Stimulated activated CD4-positive, alpha-beta T cell treated with anti-CD3 and anti-CD28 coated beads, Interleukin-15, amount 100 ng/mL, for 1 hour (primary cell): ENCODE measurements at places on chromosomes 11 and 22.

GRCh38 chr11:72018171-72018570, 19.5 kb downstream of the IL18BP start:
- DNase-seq: no peak

- DNase-seq: no peak
Observed at GRCh38 chr11:116558504-116559211, 214.1 kb downstream of the BUD13 start.

GRCh38 chr11:35050541-35050995, 88.4 kb upstream of the CD44 start:
- no peak for DNase-seq

DNA sequence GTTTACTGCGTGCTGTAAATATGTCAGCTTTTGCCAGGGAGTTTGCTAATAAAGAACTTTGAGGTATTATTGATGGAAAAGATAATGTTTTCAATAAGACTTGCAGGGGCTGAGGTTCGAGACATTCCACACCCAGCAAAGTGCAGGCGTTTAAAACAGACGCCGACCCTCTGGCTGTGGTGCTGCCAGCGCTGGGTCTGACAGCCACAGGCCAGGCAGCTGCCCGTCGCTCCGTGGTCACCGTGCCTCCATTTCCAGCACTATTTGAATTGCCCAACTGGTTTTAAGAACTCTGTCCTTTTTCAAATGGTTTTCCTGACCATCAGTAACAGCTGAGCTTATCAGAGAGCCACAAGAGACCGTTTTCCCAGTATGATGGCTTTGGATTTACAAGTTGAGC, 28.1 kb upstream of the ALX4 start:
- DNase-seq: no peak

DNA sequence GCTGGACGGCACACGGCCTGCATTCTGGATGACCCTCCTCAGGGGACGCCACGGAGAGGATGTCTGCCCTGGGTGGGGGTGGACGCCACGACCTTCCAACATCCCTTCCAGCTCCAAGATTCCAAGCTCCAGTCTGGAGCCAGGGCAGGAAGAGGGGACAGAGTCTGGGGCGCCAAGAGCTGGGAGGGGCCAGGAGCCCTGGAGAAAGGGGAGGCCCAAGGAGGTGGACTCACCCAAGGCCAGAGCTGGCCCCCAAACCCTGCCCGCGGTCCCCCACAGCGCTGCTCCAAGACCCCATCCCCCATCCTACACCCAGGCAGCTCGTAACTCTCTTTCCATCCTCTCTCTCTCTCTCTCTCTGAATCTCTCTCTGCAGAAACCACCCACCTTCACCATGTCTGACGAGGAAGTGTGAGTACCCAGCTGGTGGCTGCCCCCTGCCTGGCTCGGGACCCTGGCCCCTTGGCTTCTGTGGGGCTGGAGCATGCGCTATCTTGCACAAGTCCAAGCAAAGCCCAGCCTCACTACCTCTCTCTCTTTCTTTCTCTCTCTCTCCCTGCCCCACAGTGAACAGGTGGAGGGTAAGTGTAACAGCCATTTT, 3.1 kb downstream of the TNNT3 start:
- DNase-seq: no peak
